Lung (tissue), 17 donors: ENCODE measurements at places on chromosomes 13 and 19. TPM values are rescaled to one million over a fixed set of nuclear protein-coding genes. Genes with fewer than 3 reads are reported as not detected.

Gene GPC5
- polyA plus RNA-seq, result 0.55 TPM

Gene PGLYRP1
- polyA plus RNA-seq, result 21.7 TPM

Gene PNMA8B
- polyA plus RNA-seq, result 0.48 TPM

Gene TMEM145
- polyA plus RNA-seq, result 0.40 TPM

Gene APOC4
- 0.98 TPM for polyA plus RNA-seq

Gene PSG4
- polyA plus RNA-seq, result not detected

Gene PCP2
- polyA plus RNA-seq, result 4.4 TPM

Gene SHANK1
- 0.18 TPM for polyA plus RNA-seq

DNA sequence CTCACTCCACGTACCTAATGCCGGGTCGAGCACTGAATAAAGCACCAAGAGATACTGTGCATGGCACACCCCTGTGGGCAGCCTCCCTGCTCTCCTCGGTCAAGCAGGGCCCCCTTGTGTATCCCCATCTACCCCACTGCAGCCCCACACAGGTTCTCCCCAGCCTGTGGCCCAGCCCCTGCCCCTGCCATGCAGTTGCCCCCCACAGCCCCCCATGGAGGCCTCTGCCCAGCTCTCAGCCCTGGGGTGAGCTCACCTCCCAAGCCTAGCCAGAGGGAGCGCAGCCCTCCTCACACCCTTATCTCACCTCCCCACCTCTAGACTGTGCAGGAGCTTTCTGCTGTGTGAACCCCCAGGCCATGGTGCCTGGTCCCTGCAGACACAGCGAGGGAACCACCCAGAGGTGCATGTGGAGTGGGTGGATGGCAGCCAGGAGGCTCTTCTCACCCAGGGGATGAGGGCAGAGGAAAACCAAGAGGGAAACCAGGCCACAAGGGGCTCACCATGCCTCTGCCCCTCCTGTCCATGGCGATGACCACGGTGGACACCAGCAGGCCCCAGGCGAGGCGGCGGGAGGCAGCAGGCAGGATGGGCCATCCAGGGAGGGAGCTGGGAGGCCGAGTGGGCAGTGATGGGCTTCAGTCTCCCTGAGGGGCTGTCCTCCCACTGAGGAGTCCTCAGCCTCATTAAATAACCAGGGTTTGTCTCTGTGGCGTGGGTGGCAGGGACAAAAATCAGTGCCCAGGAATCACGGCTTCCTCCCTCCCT lies 83.2 kb downstream of the ANKRD10 start:
- H3K27me3 ChIP-seq, result no peaks in the 10 kb centered on the region
- no peaks in the 10 kb centered on the region for H3K4me1 ChIP-seq
- no peak overlapping the region for H3K27ac ChIP-seq
- H3K36me3 ChIP-seq, result no peaks in the 10 kb centered on the region
- H3K4me3 ChIP-seq, result no peak overlapping the region
- DNase-seq, result no peak

- H3K4me3 ChIP-seq, result no peak overlapping the region
- H3K27me3 ChIP-seq, result no peaks in the 10 kb centered on the region
- DNase-seq, result peak; percentile 38
- no peaks in the 10 kb centered on the region for H3K36me3 ChIP-seq
Observed at GRCh38 chr13:48158915-48159314, 64.0 kb upstream of the MED4 start.

- H3K27ac ChIP-seq, result peak overlapping the region; percentile 4
- peaks cover 23% of the 10 kb centered on the region for H3K4me1 ChIP-seq
- H3K36me3 ChIP-seq, result no peaks in the 10 kb centered on the region
- H3K4me3 ChIP-seq, result no peak overlapping the region
- H3K27me3 ChIP-seq, result no peaks in the 10 kb centered on the region
Observed at GRCh38 chr19:33879818-33880575, 83.3 kb downstream of the KCTD15 start.

- H3K4me3 ChIP-seq, result no peak overlapping the region
- H3K27me3 ChIP-seq, result no peaks in the 10 kb centered on the region
- H3K36me3 ChIP-seq, result no peaks in the 10 kb centered on the region
- H3K27ac ChIP-seq, result no peak overlapping the region
Observed at GRCh38 chr13:43487461-43487860, 299.3 kb downstream of the ENOX1 start.

DNA sequence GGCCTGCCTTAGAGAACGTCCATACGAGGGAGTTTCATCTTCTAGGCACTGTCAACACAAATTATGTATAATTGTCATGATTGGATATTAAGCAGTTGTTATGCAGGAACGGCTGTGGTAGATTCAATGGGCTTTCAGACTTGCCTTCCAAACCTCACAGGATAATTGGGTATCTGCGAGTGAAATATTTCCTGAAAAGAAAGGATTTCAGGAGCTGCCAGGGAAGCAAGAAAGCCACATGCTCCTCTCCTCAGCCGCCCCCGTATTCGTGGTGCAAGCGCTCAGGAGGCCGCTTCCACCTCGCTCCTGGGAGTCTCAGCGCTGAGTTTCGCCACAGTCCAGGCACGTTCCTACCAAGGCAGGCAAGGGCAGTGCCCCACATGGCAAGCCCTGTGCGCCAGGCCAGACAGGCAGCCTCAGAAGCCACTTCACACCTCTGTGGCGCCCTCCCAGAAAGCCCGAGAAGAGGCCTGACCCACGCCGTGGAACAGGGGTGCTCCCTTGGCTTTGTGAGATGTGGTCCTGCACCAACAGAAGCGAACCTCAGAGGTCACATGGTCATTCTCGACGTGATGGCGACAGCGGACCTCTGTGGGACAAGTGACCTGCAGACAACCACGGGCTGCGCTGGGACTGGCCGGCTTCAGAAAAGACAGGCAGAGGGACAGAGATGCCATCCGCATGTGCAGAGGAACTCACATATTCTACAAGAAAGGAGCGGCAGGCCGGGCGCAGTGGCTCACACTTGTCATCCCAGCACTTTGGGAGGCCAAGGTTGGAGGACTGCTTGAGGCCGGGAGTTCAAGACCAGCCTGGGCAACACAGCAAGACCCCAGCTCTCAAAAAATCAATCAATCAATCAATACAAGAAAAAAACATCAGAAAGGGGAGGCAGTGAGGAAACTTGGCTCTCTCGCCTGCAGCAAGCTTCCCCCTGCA lies 41.4 kb downstream of the CEBPG start:
- no peak overlapping the region for H3K27ac ChIP-seq
- no peaks in the 10 kb centered on the region for H3K27me3 ChIP-seq

- no peak overlapping the region for H3K27ac ChIP-seq
- no peaks in the 10 kb centered on the region for H3K27me3 ChIP-seq
- peaks cover 10% of the 10 kb centered on the region for H3K4me1 ChIP-seq
- peaks cover 2% of the 10 kb centered on the region for H3K36me3 ChIP-seq
Observed at GRCh38 chr13:29551214-29551613, 44.3 kb downstream of the SLC7A1 start.

DNA sequence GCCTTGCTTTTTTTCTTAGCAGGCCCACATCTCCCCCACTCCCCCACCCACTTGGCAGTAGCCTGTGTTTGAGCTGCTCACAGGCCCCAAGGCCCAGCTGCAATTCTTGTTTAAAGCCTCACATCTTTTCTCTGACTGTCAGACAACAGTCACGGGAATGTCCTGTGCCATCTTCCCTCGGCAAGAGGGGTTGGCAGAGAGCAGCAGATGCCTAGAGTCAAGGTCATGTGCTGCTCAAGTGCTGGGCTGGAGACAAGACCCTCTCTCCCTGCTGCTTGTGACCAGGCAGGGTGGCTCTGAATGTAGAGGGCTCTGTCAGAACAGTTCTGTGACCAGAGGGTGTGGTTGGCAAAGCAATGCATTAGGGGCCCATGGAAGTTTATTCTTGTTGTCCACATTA lies 47.4 kb downstream of the BBC3 start:
- H3K36me3 ChIP-seq, result peaks cover 5% of the 10 kb centered on the region
- no peak for DNase-seq
- H3K4me1 ChIP-seq, result peaks cover 8% of the 10 kb centered on the region
- H3K4me3 ChIP-seq, result no peak overlapping the region
- H3K27ac ChIP-seq, result no peak overlapping the region

GRCh38 chr13:95156208-95156607 lies 145.0 kb downstream of the ABCC4 start:
- no peak overlapping the region for H3K4me3 ChIP-seq
- peak; percentile 66 for DNase-seq
- H3K4me1 ChIP-seq, result peaks cover 35% of the 10 kb centered on the region
- H3K27ac ChIP-seq, result no peak overlapping the region
- no peaks in the 10 kb centered on the region for H3K27me3 ChIP-seq
- no peaks in the 10 kb centered on the region for H3K36me3 ChIP-seq

DNA sequence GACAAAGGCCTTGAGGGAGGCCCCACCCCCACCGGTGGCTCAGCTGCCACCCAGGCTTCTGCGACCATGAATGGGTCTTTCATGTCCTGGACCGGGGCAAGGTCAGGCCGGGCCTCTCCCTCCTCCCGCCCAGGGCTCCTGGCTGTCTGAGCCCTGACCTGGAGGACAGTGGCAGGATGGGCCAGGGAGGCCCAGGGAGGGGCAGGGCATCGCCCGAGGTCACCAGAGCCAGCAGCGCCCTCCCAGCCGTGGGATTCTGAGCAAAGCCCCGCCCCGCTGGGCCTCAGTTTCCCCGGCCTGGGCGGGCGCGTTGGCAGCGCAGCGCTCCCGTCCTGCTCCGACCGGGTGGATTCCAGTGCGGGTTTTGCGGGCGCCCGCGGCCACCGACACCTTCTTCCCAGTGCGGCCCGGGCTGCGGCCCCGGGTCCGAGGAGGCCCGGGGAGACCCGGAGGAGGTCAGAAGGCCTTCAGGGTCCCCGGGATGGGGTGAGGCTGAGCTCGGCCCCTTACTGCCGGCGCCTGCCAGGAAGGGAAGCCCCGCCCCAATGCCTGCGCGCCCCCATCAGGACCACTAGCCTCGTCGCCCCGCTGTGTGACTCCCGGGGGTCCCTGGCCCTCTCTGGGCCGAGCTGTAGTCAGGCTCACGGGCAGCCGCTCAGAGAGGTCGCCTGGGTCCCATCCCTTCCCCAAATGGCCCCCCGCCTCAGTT lies 24.6 kb upstream of the SEMA6B start:
- peak; percentile 42 for DNase-seq
- no peaks in the 10 kb centered on the region for H3K36me3 ChIP-seq
- H3K27me3 ChIP-seq, result peaks cover 13% of the 10 kb centered on the region
- H3K4me1 ChIP-seq, result peaks cover 8% of the 10 kb centered on the region
- no peak overlapping the region for H3K4me3 ChIP-seq
- H3K27ac ChIP-seq, result no peak overlapping the region

GRCh38 chr19:45645631-45646344 lies 6.6 kb upstream of the EML2 start:
- no peaks in the 10 kb centered on the region for H3K36me3 ChIP-seq
- H3K27ac ChIP-seq, result no peak overlapping the region
- H3K27me3 ChIP-seq, result no peaks in the 10 kb centered on the region

DNA sequence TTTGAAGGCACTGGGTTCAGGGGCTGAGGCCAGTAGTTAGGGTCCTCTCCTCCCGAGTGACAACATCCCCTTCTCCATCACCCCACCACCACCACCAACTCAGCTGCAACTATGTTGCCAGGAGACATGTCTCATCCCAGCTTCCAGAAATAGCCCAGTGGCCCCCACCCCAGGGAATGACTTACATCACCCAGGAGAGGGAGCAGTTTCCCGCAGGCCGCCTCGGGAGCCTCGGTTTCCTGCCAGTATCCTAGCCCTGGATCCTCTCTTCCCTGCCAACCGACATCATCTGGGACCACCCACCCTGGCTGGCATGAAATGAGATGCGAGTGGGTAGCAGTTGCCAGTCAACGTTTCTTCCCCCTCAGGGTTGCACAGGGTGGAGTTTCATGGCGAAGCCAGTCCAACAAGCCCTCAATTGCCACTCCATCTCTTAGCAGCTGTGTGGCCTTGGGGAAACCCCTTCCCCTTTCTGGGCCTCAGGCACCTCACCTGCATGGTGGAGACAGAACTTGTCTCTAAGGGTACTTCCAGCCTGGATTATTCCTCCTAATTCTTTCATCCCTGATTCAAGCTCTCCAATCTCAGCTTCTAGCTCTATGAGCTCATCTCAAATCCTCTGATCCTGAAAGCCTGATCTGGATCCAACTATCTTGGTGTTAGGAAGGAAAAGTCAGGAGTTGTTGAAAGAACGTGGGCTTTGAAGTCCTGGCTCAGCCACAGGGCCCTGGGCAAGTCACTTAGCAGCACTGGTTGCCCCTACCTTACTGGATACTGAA lies 3.9 kb upstream of the GSK3A start:
- no peaks in the 10 kb centered on the region for H3K27me3 ChIP-seq
- H3K4me1 ChIP-seq, result peaks cover 17% of the 10 kb centered on the region
- peaks cover 18% of the 10 kb centered on the region for H3K36me3 ChIP-seq
- DNase-seq, result peak; percentile 62
- no peak overlapping the region for H3K4me3 ChIP-seq
- peak overlapping the region; percentile 4 for H3K27ac ChIP-seq

GRCh38 chr19:31940396-31940795 lies 405.0 kb upstream of the ZNF507 start:
- DNase-seq, result peak; percentile 38
- H3K36me3 ChIP-seq, result no peaks in the 10 kb centered on the region
- no peak overlapping the region for H3K27ac ChIP-seq
- no peaks in the 10 kb centered on the region for H3K27me3 ChIP-seq
- no peak overlapping the region for H3K4me3 ChIP-seq

GRCh38 chr13:108225440-108225839 lies 7.2 kb downstream of the ABHD13 start:
- DNase-seq, result no peak
- H3K36me3 ChIP-seq, result no peaks in the 10 kb centered on the region
- H3K4me1 ChIP-seq, result peaks cover 11% of the 10 kb centered on the region
- no peaks in the 10 kb centered on the region for H3K27me3 ChIP-seq
- H3K27ac ChIP-seq, result no peak overlapping the region

GRCh38 chr13:99321709-99322108 lies 14.5 kb upstream of the GPR183 start:
- peaks cover 20% of the 10 kb centered on the region for H3K4me1 ChIP-seq
- no peak overlapping the region for H3K27ac ChIP-seq
- H3K36me3 ChIP-seq, result no peaks in the 10 kb centered on the region
- DNase-seq, result no peak
- H3K4me3 ChIP-seq, result no peak overlapping the region

DNA sequence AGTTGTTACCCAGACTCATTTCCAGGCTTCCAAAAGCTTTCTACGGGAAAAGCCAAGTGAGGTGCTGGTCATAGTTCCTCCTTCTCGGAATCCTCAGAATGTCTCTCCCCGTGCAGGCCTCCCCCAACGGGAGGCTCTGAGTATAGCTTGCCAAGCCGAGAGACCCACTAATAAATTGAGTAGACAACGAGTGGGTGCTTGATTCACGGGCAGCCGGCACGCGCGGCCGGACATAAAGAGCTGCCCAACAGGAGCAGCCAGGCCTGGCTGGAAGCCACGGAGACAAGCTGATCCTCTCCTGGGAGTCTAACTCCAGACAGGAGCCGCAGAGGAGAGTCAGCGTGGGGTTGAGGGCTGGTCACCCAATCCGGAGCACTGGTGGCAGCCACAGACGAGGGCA lies 43.4 kb upstream of the MEDAG start:
- no peaks in the 10 kb centered on the region for H3K36me3 ChIP-seq
- DNase-seq, result no peak
- no peak overlapping the region for H3K27ac ChIP-seq
- H3K27me3 ChIP-seq, result no peaks in the 10 kb centered on the region

- H3K4me3 ChIP-seq, result no peak overlapping the region
- no peak for DNase-seq
- H3K27ac ChIP-seq, result no peak overlapping the region
- no peaks in the 10 kb centered on the region for H3K36me3 ChIP-seq
- no peaks in the 10 kb centered on the region for H3K4me1 ChIP-seq
Observed at GRCh38 chr13:102928941-102929675, 83.3 kb downstream of the ERCC5 start.
